T-helper 2 cell (primary cell): ENCODE measurements at places on chromosomes 3 and 15.

DNA sequence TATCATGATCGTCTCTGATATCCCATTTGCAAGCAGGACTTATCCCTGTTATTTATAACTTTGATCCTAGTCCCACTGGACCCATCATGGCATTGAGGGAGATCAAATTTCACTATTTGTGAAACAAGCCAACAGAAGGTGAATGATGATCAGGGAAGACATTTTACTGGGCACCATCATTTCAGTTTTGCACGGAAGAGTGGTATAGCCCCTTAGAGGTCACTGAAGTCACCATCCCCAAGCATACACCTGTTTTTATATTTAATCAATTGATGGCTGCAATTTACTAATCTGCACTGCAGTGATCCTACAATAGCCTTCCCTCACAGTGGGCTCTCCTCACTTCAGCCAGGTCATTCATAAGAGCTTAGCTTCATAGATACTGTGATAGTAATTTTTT lies 132.4 kb downstream of the FHIT start:
- DNase-seq: no peak

GRCh38 chr3:155957412-155957880 lies 87.0 kb downstream of the GMPS start:
- DNase-seq: no peak

- DNase-seq: no peak
Observed at GRCh38 chr3:14329842-14330241, 72.6 kb upstream of the SLC6A6 start.

DNA sequence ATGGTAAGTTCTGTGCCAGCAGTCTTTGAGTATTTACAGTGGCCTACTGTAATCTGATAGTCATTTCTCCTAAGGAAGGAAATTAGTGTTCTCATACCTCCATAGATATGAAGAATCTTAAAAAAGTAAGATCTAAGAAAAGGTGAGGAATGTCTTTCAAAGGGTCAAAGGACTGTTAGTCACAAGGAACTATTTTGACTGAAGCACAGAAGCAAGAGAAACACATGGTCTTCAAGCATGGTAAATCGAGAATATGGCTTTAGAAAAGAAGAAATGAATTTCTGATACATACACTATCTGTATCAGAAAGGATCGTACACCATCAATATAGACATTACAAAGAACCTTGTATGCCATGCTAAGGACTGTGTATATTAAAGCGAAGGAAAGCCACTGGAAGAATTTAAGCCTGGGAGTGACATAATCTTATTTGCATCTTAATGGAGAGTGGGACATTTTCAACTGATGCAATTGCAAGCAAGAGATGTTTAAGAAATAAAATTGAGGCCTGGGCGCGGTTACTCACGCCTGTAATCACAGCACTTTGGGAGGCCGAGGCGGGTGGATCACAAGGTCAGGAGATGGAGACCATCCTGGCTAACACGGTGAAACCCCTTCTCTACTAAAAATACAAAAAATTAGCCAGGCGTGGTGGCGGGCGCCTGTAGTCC lies 5.5 kb upstream of the ACAP2 start:
- DNase-seq: no peak
